ENCODE measurements at places on chromosomes 4 and X.

GRCh38 chr4:169660929-169661328, 40.6 kb downstream of the CLCN3 start:
- no peak for DNase-seq

- no peak for DNase-seq
Observed at GRCh38 chr4:182179751-182180150, 63.5 kb upstream of the TENM3 start.

DNA sequence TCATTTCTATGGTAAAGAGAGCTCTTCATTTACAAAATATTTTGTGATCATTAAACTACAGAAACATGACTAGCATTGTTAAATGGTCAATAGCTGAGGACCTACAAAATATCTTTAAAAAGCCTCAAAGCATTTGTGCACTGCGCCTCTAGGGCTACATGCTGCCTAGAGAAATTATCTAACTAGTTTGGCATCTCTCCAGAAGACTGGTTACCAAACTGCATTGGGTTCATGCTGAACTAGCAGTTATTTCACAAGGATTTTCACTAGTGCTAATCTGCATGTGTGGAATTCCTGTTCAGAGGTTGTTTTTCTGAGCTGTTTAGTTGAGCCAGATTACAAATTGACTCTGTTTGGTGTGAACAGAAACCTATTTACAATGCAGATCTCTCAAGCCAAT, 58.5 kb upstream of the PITX2 start:
- no peak for DNase-seq

DNA sequence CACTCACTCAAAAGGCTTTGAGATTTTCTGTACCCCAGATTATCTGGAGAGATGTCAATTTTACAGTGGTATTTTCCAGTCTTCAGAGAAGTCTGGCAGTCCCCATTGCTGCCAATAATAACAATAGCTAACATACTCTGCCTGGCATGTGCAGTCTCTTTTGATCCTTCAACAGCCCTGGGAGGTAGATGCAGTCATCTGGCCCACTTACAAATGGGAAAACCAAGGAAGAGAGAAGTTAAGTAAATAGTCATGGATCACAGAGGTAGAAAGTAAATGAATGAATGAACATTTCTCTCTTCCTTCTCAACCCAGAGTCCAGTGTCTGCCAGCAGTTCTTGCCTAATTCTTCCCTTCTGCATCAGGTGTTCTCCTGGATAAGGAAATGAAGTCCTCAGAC, 113.0 kb upstream of the EDNRA start:
- no peak for DNase-seq

DNA sequence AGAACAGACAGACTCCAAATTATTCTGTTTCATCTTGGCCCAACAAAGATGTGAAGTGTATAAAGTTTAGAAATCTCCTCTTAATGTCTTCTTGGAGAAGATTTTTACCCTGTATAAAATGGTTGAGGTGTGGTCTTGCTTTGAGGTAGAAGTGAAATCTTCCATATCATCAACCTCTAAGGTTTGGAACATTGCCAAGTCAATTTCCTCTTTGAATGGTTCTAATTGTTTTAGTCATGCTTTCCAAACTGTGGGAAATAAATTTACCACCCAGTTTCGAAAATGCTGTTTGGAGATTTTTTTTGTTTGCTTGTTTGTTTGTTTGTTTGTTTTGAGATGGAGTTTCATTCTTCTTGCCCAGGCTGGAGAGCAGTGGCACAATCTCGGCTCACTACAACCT, 174.1 kb upstream of the ADAMTS3 start:
- DNase-seq: no peak

DNA sequence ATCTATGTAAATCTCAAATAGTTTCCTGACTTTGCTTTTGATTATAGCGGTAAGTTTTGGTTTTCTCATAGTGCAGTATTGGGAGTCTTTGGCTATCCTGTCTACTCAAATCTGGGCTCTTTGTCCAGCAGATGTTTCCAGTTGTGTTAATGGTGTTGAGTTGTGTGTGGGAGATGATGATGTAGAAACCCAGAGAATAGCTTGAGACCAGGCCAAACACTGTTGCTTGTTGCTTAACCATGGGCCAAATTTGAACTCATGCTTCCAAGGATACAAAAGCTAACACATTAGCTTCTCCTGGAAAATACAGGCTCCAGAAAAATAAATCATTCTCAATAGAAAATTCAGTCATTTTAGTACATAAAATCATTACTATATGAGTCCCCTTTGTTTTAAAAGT, 82.6 kb upstream of the GYPA start:
- no peak for DNase-seq

DNA sequence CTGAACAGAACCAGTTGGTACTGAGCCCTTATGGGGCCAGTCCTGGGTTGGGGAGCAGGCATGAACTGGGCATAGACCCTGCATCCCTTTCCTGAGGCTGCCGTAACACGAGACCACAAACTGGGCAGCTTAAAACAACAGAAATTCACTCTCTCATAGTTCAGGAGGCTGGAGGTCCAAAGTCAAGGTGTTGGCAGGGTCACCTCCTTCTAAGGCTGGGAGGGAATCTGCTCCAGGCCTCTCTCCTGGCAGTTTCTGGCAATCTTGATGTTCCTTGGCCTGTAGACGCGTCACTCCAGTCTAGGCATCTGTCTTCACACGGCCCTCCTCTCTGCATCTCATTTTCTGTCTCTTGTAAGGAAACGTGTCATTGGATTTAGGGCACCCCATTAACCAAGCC, 19.8 kb upstream of the SORCS2 start:
- no peak for DNase-seq

DNA sequence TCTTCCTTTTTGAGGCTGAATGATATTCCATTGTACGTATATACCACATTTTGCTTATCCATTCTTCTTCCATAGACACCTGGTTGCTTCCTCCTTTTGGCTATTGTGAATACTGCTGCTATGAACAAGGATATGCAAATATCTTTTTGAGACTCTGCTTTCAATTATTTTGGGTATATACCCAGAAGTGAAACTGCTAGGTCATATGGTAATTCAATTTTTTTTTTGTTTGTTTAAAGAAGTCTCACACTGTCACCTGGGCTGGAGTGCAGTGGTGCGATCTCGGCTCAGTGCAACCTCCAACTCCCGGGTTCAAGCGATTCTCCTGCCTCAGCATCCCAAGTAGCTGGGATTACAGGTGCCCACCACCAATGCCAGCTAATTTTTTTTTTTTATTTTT, 75.3 kb downstream of the METTL14 start:
- DNase-seq: no peak

All from Ammon's horn (tissue), 1 donor.